ENCODE measurements at places on chromosomes 13 and 19.
A peak's percentile ranks its signal among the peaks of the same experiment; 100 is the strongest.

DNA sequence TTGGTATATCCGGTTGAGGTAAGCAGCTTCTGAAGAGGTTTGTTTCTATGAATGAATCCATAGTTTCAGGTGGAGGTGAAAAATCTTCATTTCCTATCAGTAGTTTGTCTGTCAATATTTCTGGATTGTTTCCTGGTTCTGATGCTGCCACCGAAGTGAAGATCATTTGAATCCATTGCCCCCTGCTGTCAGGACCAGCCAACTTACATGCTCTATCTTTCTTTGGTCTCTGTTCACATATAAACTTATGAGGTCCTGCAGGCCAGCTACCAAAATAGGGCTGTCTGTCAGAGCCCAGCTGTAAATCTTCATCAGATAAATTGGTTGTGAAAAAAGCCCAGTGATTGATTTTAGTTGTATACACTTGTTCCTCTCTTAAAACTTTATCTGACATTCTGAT, 15.2 kb upstream of the N4BP2L1 start:
- peak; percentile 8 for DNase-seq

DNA sequence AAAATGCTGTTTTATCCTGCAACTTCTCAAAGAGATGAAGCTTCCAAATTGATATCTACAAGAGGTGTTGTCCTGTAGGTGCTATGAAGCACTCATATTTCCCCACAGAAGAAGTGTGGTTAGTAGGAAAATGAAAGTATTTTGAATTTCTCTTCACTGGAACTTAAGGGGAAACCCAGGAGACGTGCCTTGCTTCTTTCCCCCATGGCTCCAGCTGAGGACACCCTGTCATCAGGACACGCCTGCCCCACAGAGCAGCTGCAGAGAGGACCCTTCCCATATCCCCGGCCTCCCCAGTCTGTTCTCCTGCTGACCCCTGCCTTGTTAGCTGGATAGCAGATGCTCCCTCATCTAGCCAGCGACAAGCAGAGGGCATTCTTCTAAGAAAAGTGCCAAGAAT, 371.3 kb downstream of the COG6 start:
- no peak for DNase-seq

- no peak for DNase-seq
These were observed 41.4 kb upstream of the ZNF83 start for GRCh38 chr19:52679598-52679997.

GRCh38 chr13:111326621-111326965, 6.2 kb downstream of the TEX29 start:
- DNase-seq = no peak

GRCh38 chr13:27193496-27193895, 21.9 kb upstream of the USP12 start:
- DNase-seq = no peak

- DNase-seq = no peak
These were observed 176.2 kb upstream of the UFM1 start for GRCh38 chr13:38173403-38173802.

DNA sequence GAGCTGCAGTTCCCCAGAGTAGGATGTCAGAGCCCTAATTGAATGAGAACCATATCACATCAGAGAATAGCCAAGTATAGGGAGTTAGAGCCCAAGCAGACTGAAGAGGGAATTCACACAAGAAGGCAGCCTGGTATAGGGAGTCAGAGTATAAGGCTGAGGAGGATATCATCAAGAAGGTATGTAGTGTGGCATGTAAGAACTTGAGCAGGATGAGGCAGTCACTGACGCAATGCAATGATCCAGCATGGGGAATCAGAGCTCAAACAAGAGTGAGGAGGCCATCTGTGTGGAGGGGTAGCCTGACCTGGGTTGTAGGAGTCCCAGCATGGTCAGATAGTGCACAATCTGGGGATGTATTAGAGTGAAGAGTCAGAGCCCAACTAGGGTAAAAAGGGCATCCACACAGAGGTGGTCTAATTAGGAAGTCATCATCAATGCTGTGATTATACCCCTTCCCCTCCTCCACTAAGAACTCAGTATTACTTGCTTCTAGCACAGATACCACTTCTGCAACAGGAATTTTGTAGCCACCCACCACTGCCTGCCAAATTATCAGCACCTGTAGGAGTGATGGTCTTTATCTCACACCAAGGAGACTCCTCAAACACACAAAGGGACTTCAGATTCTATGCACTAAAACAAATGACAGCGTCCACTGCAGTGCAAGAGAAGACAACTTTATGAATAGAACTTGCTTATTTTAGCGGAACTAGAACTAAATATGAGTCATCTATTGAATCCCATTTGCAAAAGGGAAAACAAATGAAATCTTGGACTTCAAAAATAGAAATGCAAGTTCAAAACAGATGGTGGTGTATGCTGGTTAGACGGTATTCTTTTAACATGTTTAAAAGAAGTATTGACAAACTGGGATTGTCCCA, 107.2 kb downstream of the FNDC3A start:
- DNase-seq = no peak

- no peak for DNase-seq
These were observed 7.5 kb upstream of the SLC39A3 start for GRCh38 chr19:2747349-2747748.

GRCh38 chr19:38490861-38491260, 57.4 kb downstream of the RYR1 start:
- DNase-seq = no peak

GRCh38 chr13:27034678-27035111, 136.9 kb downstream of the USP12 start:
- DNase-seq = peak; percentile 64

- DNase-seq = no peak
These were observed 77.3 kb downstream of the DHRS12 start for GRCh38 chr13:51726446-51727193.

DNA sequence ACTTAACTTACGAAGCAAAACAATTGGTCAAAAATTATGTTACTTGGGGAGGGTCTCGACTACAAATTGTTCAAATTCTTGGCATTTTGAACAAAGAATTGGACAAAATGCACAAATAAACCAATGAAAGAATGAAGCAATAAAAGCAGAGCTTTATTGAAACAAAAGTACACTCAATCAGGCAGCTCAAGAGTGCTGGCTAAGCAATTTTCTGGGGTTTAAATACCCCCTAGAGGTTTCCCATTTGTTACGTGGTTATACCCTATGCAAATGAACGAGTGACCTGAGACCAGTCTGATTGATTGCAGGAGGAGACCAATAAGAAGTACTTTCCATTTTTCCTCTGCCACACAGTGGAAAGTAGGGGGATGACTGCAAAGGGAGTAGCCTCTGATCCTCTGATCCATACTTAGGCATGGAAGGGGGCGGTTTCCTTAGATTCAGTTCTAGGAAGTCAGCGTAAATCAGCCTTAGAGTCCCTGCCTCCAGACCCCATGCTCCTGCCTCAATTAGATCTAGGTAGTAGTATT, 228.6 kb downstream of the EFNB2 start:
- DNase-seq = no peak

GRCh38 chr13:30323524-30323923, 16.2 kb upstream of the KATNAL1 start:
- DNase-seq = no peak
